Forelimb muscle (tissue), 1 donor: ENCODE measurements at places on chromosomes 3 and 15. TPM values are rescaled to one million over a fixed set of nuclear protein-coding genes. Genes with fewer than 3 reads are reported as not detected.

The RETNLB gene
- not detected for polyA plus RNA-seq

The KY gene
- polyA plus RNA-seq = 73.0 TPM

The HYKK gene
- polyA plus RNA-seq = 1.8 TPM

The IQCF5 gene
- polyA plus RNA-seq = not detected

The NR2E3 gene
- 7.4 TPM for polyA plus RNA-seq

The STARD9 gene
- 18.3 TPM for polyA plus RNA-seq

The PLA1A gene
- polyA plus RNA-seq = 0.22 TPM
